ENCODE measurements at places on chromosomes 6 and 20.

DNA sequence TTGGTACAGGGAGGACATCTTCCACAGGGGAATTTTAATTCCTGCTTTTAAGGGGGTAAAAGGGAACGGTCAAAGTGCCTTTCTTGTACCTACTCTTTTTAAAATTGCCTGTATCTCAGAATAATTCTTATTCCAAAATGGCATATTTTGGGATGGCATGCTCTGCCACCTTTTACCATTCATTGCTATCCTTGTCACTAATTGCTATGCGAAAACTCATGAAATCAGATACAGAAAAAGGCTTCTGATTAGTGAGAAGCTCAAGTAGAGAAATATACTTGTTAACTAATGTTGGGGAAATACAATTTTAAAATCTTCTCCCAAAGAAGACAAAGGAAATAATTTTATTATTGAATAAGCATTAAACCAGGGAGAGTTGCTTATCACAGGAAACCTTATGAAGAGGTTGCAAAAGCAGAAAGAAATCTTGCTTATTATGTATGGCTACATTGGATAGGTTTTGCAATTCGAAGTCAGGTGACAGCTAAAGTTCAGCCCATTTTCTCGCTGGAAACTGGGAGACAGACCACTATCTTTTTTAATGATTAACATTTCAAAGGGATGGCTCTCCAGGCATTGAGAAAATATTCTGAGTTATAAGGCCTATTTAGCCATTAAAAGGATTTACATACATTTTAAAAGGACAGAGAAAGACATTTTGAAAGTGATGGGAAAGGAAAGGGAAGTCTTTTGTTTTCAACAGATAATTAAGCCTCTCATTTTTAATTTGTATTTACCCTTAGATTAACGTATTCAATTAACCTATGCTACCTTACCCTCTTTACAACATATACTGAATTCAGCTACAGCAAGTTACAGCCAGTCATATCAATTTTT lies 110.3 kb upstream of the PRSS16 start:
- DNase-seq = no peak

- DNase-seq = no peak
Observed at GRCh38 chr20:55561259-55561658, 444.1 kb downstream of the CBLN4 start.

DNA sequence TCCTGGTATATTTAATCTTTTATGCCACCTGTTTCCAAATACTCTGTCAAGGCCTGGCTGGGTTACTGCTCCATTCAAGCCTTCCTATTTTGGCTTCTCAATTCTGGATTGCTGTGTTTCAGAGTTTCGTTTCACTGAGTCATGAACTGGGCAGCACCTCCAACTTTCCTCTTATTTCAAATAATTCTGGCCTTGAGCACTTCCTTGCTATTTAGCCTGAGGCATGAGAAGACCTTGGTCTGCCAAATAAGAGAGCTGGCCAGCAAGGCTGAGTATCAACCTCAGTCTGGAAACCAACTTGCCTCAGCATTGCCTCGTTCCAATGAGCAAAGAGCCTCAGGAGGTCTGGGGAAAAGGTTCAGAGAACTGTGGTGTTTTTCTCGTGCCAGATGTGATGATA lies 66.6 kb downstream of the TNFAIP3 start:
- DNase-seq = no peak

DNA sequence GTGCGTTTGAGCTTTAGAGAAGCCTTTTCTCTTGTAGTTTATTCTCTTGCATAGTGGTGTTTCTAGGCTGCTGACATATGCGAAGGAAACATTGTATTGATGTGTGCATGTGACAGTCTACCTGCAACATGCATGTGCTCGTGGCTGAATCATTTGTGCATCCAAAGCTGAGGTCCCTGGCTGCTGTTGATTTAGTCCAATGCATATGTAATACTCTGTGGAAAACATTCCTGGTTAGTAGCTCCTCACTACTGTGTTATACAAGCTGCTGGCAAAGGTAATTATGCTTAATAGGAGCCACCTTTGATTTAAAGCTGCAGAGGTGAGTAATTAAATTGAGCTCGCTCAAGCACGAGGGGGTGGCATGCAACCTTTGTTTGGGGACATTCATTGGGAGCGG lies 24.5 kb downstream of the TSHZ2 start:
- no peak for DNase-seq

DNA sequence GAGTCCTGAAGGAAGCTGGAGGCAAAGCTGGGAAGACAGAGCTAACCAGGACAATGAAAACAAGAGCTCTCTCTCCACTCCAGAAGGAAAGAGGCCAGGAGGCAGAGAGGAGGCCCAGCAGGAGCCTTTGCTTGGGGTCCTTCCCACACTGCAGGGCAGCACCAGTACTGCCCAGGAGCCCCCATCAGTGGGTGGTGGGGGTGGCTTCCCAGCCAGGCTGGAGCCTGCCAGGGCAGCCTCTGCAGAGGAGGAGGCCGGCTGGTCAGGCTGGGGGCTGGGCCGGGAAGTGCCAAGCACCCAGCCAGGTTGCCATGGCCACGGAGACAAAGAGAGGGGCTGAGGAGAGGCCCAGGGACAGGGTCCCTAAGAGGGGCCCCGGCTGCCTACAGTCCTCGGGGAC lies 33.4 kb downstream of the PREX1 start:
- DNase-seq = peak; percentile 20

GRCh38 chr6:19994909-19995308 lies 157.7 kb downstream of the ID4 start:
- no peak for DNase-seq

- DNase-seq = peak; percentile 66
Observed at GRCh38 chr6:149925974-149926777, 3.3 kb upstream of the RAET1G start.

DNA sequence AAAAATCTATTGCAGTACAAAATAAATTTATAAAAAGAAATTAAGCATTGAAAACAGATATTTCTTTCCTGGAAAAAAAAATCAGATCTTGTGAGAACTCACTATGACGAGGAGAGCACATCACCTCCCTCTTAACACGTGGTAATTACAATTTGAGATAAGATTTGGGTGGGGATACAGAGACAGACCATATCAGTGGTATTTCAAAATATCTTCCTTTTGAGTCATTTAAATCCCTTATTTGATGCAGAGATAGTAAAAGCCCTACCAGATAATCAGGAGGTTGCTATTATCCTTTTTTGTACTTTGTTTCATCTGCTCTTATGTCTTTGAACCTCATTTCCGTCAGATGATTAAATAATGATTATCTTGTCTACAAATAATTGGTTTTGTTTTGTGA lies 800.4 kb downstream of the KIF16B start:
- DNase-seq = no peak

DNA sequence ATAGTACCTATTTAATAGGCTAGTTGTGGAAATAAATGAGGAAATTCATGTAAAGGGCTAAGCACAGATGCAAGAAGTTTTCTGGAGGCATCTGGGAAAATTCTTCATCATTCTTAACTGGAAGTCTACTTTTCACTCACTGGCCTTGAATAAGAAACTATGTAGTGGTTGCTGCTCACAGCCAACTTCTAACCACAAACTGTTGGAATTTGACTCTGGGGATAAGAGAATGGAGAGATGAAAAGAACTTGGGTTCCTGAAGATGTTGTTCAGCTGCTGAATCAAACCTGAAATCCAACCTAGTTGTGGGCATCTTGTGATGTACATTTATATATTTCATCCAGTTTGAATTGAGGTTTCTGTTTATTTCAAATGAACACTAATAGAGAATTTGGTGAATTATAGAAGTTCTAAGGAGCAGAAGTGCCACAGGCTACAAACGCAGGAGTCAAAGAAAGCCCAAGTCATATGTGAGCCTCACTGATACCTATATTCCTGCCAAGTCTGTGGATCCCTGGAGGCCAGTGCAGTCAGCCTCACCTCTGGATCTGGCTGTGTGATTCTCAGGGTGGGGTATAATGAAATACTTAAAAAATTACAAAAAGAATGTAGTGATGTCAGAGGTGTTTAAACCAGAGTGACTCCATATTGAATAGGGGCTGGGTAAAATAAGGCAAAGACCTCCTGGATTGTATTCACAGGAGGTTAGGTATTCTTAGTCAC lies 18.7 kb upstream of the MEI4 start:
- DNase-seq = no peak

DNA sequence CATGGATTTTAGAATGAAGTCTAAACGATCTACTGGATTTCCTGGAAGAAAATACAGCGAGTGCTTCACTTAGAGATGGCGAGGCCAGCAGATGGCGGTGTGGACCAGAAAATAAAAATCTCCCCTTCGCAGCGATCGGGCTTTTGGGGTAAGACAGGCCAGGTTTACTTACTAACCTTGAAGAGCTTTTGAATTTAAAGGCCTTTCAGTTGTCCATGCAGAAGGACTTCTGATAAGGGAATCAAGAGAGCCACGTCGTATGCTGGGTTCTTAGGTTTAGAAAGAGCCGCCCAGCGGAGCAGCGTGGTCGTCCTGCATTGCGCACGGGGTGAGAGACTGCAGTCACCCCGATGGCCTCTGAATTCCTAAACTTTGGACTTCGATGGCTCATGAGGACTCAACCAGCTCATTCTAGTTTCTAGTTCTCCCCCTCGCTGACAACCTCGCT lies 125.2 kb upstream of the RALGAPA2 start:
- no peak for DNase-seq

DNA sequence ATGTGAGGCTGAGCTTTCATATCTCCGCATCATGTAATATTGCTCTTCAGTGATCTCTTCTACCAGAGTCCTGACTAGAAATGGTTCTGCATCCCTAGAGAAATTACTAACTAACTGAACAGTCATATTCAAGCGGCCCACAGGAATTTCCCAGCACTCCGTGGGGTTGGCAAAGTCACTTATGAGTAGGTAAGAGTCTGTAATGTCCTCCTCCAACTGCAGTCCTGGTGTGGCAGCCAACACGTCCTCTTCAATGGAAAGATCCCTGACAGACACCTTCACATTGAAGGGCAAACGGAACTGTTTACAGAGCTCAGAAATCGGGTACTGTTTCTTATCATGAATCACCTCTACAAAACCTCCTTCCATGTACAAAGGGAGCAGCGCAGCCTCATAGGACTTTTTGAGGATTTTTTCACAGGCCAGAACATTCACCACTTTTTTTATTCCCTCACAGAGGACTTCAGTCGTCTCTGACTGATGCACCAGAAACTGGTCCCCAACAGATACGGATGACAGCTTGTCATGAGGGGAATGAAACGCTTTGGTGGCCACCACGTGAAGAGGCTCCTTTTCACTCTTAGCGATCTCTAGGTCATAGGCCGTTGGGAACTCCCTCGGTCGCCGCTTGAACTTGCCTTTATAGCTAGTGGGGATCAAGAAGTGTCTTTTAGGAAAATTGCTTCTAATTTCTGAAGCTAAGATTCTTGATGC lies 87.7 kb downstream of the THEMIS start:
- DNase-seq = no peak

DNA sequence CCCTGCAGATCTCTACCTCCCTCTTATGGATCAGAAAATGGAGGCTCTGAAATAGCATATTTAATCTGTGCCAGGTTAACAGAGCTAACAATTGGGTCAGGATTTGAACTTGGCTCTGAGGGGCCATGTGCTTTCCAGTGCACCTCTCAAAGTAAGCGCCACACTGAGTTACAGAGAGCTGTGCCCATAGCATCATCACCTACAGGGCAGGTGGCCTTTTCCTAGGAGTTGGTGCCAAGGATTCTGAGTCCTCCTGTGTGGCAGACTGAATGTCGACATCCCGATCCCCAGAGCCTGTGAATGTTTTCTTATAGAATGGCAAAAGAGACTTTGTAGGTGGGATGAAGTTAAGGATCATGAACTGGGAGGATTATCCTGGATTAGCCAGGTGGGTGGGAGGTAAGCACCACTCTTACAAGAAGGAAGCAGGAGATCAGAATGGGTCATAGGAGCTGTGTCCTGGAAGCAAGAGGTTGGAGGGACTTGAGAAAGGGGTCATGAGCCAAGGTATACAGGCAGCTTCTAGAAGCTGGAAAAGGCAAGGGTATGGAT lies 68.0 kb upstream of the TBC1D7 start:
- DNase-seq = no peak

DNA sequence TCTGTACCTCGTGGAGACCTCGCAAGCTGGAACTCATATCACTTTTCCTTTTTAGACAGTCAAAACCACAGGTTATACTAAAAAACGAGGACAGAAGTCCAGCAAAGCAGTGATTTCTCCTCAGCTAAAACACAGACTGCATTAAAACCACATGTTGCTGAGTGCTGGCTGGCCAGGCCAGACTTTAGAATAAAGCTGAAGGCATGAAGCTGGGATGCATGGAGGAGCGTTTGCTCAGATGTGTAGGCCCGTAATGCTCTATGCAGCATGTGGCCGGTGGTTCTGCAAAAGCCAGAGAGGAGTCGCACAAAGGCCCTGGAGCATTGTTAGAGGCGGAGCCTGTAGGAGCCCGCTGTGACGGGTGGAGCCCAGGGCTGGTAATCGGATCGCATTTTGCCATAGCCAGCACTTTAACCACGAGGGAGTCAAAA lies 83.6 kb downstream of the SMOC2 start:
- DNase-seq = no peak

- DNase-seq = no peak
Observed at GRCh38 chr20:59784791-59785668, 148.4 kb downstream of the SYCP2 start.

GRCh38 chr6:21664314-21665109 lies 71.0 kb downstream of the SOX4 start:
- peak; percentile 45 for DNase-seq

Data from iPS DF 6.9 (cell line).